RWPE2 (cell line): ENCODE measurements at places on chromosomes 2 and 18.

DNA sequence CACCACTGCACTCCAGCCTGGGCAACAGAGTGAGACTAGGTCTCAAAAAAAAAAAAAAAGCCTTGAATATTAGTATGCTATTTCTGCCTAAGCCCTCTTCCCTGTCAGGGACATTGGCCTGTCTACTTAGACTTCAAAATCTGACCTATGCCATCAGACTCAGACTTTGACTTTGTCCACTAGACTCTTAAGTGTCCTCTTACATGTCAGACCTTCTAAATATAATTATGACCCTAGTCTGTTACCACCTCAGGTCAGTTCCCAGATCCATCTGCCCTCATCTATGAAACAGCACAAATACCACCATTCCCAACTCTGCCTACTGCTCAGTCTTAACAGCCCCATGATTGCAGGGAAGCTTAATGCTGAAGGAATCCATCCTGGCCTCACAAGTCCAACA, 244.6 kb downstream of the ZEB2 start:
- no peak for DNase-seq

GRCh38 chr2:18959952-18960717, 370.8 kb upstream of the NT5C1B start:
- DNase-seq = no peak

DNA sequence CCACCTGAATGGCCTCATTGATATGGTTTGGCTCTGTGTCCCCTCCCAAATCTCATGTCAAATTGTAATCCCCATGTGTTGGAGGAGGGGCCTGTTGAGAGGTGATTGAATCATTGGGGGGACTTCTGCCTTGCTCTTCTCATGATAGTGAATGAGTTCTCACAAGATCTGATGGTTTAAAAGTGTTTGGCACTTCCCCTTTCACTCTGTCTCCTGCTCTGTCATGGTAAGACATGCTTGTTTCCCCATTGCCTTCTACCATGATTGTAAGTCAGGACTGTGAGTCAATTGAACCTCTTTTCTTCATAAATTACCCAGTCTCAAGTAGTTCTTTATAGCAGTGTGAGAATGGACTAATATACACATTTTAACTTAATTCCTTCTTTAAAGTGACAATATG, 146.8 kb upstream of the KCNJ3 start:
- DNase-seq = no peak

DNA sequence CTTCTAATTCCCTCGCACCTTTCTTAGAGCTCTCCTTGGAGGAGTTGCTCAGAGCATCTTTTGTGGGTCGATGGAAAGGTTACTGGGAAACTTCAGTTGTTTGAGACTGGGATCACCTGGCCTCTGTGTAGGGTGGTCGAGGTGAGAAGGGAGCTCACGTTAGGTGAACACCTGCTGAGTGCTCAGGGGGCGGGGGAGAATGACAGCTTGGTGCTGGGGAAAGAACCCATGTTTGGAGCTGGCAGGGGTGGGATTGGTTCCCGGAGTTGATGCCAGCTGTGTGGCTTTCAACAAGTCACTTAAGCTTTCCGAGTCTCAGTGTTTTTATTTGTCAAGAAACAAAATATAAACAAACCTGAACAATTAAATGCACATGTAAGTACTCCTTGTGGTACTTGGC, 122.3 kb downstream of the GLI2 start:
- DNase-seq = peak; percentile 31

DNA sequence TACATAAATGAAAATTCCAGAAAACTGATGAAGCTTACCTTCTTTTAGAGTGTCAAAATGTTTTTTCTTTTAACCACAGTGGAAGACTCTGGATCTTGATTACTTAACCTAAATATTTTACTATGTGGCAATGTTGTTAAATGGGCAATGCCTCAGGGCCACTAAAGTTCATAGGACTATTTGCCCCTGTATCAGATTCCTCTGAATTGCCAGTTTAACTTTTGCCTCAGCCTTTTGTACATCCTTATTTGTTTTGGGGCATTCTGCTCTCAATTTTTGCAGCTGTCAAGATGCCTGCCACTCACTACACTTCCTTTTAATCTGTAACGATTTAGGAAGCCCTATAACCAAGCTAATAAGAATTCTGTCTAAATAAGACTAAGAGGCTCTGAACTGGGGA, 31.7 kb upstream of the SERTAD2 start:
- DNase-seq = no peak

DNA sequence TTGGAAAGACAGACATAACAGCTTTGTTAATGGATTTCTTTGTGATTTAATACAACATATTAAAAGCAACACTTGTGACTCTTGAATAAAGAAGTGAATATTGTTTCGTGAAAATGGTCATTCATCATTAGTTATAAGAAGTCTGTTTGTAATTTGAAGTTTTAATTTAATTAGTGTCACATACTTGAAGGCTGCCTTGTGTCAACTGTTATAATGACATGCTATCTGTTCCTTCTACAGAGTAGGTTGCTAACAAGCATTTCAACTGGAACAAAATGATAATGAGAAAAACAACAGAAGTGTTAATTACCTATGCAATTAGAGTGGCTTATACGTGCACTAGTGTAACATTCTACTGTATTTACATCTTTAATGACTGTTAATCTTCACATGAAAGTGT, 624.7 kb downstream of the LRP1B start:
- no peak for DNase-seq

- peak; percentile 83 for DNase-seq
Measured at GRCh38 chr2:19649785-19650380, 251.9 kb downstream of the TTC32 start.

GRCh38 chr2:43877782-43878464, 39.2 kb downstream of the ABCG8 start:
- no peak for DNase-seq

- DNase-seq = no peak
Measured at GRCh38 chr2:98764499-98764898, 33.6 kb upstream of the MGAT4A start.

DNA sequence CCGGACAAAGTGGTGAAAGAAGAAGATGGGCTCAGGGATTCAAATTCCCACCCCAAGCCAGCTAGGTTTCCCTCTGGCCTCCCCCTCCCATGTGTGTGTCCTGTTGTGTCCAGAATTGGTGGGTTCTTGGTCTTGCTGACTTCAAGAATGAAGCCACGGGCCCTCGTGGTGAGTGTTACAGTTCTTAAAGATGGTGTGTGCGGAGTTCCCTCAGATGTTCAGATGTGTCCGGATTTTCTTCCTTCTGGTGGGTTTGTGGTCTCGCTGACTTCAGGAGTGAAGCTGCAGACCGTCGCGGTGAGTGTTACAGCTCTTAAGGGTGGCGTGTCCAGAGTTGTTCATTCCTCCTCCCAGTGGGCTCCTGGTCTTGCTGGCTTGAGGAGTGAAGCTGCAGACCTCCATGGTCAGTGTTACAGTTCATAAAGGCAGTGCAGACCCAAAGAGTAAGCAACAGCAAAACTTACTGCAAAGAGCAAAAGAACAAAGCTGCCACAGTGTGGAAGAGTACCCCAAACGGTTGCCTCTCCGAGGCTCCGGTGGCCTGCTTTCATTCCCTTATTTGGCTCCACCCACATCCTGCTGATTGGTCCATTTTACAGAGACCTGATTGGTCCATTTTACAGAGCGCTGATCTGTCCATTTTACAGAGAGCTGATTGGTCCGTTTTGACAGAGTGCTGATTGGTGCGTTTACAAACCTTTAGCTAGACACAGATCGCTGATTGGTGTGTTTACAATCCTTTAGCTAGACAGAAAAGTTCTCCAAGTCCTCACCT, 37.7 kb upstream of the KLF11 start:
- DNase-seq = no peak

- no peak for DNase-seq
Measured at GRCh38 chr2:124959581-124959980, 934.5 kb downstream of the CNTNAP5 start.

- DNase-seq = no peak
Measured at GRCh38 chr2:219175928-219176817, 552 bp downstream of the CNPPD1 start.

DNA sequence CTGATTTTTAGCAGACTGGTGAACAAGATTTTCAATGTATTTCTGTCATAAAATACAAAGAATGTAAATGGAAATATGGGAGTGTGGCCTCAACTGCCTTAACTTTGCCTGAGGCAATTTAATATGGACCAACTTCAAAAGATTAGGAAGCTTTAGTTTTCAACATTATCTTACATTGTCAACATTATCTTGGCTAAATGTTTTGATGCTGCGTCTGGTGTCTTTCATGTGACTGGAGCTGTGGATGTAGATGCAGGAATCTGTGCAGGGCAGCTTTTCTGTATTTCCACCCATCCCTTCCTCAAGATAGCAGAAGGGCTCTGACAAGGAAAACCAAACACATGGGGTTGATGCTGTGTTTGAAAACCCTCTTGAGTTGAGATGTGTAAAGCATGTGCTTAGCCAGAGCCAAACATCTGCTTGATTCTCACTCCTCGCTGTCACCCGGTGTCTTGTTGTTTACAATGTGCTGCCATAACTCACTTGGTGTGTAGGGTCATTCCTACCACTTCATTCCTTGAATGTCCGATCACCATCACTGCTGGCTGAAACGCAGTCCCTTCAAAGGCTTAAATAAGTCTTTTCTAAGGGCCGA, 33.0 kb downstream of the COPS8 start:
- DNase-seq = no peak

DNA sequence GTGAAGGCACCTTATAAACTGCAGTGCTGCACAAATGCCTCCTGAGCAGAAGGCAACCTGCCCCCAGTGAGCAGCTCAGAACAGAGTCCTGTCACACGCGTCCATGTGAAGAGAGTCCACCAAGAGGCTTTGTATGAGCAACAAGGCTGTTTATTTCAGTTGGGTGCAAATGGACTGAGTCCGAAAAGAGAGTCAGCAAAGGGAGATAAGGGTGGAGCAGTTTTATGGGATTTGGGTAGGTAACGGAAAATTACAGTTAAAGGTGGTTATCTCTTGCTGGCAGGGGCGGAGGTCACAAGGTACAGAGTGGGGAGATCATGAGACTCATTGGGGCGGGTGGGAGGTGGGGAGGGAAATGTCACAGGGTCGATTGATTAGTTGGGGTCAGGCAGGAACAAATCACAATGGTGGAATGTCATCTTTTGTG, 53.4 kb upstream of the RALBP1 start:
- no peak for DNase-seq

DNA sequence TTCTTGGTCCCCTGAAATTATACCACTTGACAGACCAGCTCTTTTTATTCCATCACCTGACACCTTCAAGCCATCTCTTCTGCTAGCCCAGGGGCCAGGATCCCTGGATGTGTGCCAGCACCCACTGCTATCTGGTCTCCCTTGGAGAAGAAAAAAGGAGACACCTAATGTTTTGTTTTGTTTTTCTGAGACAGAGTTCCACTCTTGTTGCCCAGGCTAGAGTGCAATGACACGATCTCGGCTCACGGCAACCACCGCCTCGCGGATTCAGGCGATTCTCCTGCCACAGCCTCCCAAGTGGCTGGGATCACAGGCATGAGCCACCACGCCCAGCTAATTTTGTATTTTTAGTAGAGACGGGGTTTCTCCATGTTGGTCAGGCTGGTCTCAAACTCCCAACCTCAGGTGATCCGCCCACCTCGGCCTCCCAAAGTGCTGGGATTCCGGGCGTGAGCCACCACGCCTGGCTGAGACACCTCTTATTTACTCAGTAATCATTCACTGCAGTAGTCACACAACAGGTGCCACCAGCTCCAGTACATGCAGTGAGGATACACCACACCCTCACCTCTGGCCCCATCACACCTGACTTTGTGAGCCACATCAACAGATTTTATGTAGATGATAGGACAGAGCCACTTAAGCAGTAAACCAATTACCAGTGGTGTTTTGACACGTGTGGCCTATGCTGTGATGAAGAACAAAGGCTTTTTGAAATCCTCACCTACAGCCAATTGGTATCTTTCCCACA, 42.8 kb upstream of the PCBP1 start:
- no peak for DNase-seq

GRCh38 chr2:202944408-202944807, 32.3 kb downstream of the CARF start:
- DNase-seq = no peak

DNA sequence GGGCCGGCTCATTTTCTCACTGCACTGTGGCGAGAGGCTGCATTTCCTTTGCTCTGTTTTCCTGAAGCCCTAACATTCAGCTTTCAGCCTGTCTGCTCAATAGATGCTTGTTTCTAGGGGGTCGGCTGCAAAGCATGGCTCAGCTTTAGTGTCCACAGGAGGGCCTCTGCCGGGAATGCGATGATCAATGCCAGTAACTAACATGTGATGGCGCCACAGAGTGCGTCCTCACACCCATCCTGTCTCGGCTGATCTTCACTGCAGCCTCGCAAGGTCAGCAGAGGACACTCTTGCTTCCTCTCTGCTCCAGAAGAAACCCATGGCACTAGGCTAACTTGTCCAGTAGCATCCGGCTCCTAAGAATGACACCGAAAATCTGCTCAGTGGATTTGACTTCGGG, 156.4 kb upstream of the PXDN start:
- DNase-seq = no peak

DNA sequence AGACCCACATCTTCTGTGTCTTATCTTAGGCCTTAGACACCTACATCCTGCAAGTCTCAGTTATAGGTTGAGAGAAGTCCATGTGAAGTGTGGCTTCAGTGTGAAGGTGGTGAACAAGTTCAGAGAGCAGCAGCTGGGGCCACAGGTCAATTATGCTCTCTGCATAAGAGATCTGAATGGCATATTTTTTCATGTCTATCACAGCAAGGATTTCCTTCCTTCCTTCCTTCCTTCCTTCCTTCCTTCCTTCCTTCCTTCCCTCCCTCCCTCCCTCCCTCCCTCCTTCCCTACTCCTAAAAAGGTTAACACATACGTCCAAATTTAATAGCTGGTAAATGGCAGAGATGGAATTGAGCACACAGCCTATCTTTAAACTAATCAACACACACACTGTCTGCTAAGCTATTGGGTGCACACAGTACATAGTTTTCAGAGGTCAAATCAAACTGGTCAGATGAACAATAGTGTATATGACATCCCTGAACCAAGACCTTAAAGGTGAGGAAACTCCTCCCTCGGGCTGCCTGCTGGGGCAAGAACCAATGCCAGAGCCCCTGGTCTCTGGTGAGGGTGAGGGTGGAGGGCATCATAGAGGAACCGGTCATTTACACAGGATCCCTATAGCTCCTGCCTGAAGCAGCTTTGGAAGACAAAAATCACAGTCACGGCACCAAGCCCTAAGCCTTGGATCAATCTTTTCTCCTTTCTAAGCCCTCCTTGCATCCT, 240.9 kb downstream of the ICOS start:
- DNase-seq = no peak

- DNase-seq = no peak
Measured at GRCh38 chr2:234930397-234930796, 21.4 kb upstream of the SH3BP4 start.

GRCh38 chr2:22904126-22904684, 480.8 kb upstream of the KLHL29 start:
- DNase-seq = no peak

DNA sequence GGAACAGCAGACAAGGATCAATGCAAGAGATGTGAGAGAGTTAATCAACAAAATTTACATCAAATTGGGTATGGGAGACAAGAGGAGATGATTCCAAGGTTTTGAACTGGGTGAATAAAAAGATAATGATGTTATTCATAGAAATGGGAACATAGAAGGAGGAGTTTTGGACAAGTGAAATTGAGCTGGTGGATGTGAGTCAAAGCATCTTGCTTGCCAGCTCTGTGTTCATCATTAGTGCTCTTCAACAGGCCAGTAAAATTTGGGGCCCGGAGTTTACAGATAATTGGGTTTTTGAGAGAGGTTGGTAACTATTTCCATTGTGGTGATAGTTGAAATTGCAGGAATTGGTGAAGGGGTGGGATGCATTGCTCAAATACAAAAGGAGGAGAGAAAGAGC, 69.9 kb upstream of the CAVIN2 start:
- no peak for DNase-seq

GRCh38 chr2:153214337-153214736, 264.2 kb downstream of the RPRM start:
- DNase-seq = no peak

GRCh38 chr2:27082773-27083409, 3.7 kb upstream of the KHK start:
- DNase-seq = no peak
